ENCODE measurements at places on chromosomes 1 and 21. TPM values are rescaled to one million over a fixed set of nuclear protein-coding genes. Genes with fewer than 3 reads are reported as not detected.

The S100A14 gene
- total RNA-seq, result 536 TPM

The DMRTB1 gene
- total RNA-seq, result not detected

The TSTD1 gene
- 16.5 TPM for total RNA-seq

The DCAF6 gene
- 52.2 TPM for total RNA-seq

The MATN1 gene
- 0.63 TPM for total RNA-seq

The KIAA0040 gene
- 19.4 TPM for total RNA-seq

The CD1E gene
- not detected for total RNA-seq

The FMO4 gene
- total RNA-seq, result 0.98 TPM

The SPRR1B gene
- not detected for total RNA-seq

The TBX19 gene
- total RNA-seq, result 0.23 TPM

The RGS13 gene
- 0.22 TPM for total RNA-seq

All from PC-3 (cell line).